ENCODE measurements at places on chromosomes 5 and 9.

DNA sequence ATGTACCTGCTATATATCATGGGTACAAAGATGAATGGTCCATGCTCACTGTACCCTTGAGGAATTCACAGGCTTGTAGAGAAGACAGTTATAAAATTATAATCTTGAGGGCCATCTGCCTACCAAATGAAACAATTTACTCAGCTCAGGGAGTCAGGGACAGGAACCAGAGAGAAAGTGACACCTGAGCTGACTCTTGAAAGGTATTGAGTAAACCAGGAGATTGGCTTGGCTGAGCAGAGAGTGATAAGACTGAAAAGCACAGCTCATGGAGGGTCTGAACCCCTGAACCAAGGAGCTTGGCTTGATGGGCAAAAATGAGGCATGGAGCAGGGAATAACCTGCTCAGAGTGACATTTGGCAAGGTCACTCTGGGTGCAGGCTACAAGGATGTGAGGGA, 147.3 kb downstream of the FAM114A2 start:
- no peak for DNase-seq

- DNase-seq, result no peak
Observed at GRCh38 chr5:107831612-107832395, 161.1 kb upstream of the EFNA5 start.

- DNase-seq, result no peak
Observed at GRCh38 chr9:77305622-77306400, 128.5 kb downstream of the VPS13A start.

DNA sequence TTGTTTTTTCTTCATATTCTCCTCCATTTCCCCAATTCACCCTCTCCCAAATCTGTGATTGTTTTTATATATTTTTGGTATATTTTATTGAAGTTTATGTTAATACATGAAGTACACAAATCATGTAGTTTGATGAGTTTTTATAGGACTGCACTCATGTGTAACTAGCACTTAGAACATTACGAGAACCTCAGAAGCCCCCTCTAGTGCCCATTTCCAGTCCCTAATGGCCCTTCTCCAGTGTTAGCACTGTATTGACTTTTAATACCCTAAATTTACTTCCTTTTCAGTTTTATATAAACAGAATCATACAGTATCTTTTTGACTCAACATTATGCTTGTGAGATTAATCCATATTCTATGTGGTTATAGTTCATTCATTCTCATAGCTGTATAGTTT, 18.5 kb upstream of the FKTN start:
- no peak for DNase-seq

DNA sequence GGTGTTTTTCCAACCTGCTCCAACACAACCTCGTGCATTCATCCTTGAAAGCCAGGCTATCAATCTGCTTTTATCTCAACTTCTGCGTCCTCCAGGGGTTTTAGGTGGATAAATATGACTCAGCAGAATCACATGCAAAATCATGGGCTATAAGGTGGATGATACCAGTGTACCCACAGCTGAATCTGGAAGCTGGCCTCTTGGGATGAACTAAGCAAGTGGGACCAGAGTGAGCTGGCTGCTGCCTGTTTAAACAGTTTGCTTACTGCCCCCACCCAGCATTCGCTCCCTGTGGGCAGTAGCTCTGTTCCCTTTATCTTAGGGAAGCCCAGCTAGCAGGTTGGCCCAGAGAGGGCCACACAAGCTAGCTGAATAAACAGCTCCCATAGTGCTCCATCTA, 194.0 kb downstream of the CRB2 start:
- no peak for DNase-seq

DNA sequence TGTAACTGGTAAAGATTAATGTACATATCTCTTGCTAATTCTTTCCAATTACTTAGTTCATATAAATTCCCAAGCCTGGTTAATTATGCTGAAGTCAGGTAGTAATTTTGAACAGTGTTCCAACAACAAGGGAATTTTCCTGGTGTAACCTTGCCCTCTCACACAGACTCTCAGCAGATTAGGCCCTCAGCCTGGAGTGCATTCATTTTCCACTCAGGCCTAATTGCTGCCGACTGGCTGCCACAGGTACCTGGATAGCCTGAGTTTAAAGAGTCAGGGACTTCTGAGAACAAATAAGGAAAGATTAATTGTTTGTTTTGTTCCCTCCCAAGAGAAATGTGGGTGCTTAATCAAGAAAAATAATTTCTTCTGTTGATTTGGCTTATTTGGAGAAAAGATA, 71.4 kb downstream of the PPIC start:
- no peak for DNase-seq

GRCh38 chr5:57117596-57117995, 56.3 kb upstream of the GPBP1 start:
- peak; percentile 15 for DNase-seq

GRCh38 chr9:110864011-110864410, 174.3 kb downstream of the LPAR1 start:
- no peak for DNase-seq

DNA sequence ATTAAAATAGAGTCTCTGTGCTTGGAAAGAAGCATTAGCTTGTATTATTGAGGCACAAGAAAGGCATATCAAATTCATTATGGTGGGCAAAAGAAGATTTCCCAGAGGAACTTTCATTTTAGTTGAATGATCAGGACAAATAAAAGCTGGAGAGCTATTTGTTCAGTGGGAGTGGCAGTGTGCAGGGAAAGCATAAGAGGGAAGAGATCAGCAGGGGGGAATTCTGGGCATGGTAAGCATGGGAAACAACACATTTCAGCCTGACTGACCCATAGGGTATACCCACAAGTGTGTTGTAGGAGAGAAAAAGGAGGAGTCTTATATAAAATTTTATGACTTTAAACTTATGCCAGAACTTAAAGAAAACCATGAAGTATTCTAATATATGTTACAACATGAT, 167.7 kb upstream of the RASA1 start:
- DNase-seq, result no peak

DNA sequence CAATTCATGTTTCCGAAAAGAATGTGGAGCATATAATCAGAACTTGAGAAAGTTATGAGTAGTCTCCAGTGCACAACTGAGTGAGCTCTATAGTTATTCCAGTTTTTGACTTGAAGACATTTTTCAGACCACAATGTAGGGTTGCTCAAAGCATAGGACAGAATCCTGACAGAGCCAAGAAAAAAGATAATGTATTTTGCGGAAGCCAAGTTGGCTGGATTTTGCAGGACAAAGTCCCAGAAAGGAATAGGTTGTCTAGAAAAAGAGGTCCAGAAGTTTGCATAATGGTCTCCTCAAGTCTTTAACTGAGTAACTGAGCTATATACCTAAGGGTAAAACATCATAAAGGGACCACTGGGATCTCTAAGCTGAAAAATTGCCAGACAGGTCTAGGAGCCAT, 1028.0 kb downstream of the TAF11L14 start:
- DNase-seq, result no peak

- DNase-seq, result no peak
Observed at GRCh38 chr5:44807269-44807668, 1.5 kb upstream of the MRPS30 start.

GRCh38 chr9:129131300-129132145, 20.3 kb downstream of the PTPA start:
- DNase-seq, result peak; percentile 76

- DNase-seq, result peak; percentile 18
Observed at GRCh38 chr9:93028448-93029006, 30.0 kb upstream of the SUSD3 start.

DNA sequence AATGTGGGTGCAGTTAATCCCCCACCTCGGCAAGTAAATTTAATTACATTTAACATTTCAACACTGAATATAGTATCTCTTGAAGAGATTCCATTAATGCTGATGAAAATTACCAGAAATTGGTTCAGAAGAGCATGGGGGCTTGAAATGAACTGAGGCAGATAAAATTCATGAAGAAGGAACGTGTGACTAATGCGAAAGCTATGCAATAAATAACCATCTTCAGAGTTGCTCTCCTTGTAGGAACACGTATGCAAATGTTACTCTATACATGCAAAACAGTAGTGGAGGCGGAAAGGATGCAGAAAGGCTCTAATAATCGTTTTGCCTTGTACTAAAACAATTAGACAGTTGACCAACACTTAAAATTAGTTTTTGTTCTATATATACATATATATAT, 320.2 kb downstream of the CTNND2 start:
- no peak for DNase-seq

GRCh38 chr9:108588246-108588645, 267.5 kb downstream of the ACTL7B start:
- DNase-seq, result no peak

- no peak for DNase-seq
Observed at GRCh38 chr9:72509635-72510034, 11.8 kb upstream of the TMC1 start.

DNA sequence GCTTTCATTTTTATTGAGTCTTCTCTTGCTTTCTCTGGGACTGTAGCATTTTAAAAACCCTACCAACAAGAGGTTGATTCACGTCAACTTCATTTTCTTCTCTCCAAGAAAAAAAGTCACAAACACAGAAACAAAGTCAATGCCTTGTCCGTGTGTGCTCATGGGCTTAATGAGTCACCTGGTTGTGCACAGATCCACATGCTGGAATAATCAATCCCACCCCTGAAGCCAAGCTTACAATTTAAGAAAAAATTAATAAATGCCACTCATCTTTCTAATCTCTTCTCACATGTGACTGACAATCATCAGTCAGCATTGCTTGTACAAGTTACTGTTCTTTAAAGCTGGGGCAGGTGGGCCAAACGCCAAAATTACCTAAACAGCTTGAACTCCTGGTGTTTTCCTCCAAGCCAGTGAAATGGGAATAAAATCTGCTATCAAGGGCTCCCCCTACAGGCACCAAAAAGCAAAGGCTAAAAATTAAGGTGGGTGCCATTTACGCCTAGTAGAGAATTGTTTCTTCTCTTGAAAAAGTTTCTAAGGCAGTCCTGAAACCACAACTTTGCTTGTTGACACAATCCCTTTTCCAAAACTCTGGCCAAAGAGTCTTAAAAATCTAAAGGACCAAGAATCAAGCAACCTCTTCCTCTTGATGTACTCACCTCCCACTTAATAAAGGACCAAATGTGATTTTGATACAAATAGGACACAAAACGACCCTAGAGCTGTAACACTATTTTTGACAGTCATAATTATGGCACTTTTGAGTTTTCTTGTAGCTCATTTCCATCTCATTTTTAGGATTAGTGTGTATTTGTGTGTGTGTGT, 21.3 kb downstream of the TRMO start:
- no peak for DNase-seq

GRCh38 chr9:123484130-123484529, 128.1 kb downstream of the CRB2 start:
- no peak for DNase-seq

DNA sequence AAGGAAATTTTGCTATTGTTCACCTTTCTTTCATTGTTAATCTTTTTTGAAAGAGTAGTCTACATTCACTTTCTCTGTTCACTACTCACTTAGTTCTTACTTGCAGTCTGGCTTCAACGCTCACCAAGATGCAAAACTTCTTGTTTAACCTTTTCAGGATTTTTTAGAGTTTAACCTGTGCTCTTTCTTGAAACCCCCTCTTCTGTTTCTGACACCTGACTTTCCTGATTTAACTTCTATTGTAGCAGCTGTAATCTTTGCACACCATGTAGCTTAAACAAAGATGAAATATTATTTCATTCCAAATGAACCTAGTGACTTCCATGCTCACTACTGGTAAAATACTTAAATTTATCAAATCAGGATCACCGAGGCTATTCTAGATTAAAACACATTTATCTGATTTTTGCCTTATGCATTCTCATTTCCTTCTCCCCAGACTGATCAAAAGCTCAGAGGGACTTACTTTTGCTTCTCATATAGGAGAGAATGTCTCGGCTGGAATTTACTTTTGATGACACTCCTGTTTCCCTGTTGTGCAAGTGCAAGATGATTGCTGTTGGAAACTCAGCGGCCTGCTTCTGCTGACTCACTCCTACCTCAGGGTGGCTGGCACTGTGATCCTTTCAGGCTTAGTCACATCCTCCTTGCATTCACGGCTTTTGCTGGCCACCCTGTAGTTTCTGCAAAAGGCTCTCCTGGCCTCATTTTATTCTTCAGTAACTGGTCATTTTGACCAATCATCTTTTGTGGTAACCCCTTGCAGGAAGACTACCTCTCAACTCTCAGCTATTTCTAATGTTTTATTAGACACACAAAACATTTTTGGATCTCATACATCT, 109.3 kb upstream of the IFNE start:
- DNase-seq, result peak; percentile 32

DNA sequence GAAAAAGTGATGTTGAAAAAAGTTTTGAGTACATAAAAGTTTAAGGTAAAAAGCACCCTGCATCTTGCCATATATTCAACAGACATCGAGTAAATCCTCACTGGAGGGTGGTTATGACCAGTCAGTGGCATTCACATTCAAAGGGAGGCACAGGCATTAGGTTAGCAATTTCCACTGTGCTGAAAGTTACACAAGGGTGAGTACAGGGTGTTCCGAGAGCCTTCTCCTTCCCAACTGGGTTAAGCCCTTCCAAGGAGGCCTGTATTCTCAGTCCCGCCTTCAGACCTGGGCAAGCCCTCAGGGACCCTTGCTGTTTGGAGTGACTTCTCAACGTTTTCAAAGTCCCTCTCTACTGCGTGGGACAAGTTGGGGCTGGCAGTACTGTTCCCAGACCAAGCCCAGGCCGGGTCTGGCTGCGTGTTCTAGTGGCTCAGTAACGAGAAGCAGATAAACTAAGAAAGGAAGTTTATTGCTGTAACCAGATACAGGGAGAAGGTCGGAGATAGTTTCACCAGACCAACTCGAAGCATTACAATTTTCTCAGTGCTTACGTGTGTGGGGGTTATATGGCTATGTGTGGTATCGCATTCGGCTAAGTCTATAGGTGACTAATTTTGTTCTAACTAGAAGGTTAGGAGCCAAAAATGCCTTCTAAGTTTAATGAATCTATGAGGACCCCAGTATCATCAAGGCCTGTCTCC, 13.0 kb upstream of the SETX start:
- no peak for DNase-seq

DNA sequence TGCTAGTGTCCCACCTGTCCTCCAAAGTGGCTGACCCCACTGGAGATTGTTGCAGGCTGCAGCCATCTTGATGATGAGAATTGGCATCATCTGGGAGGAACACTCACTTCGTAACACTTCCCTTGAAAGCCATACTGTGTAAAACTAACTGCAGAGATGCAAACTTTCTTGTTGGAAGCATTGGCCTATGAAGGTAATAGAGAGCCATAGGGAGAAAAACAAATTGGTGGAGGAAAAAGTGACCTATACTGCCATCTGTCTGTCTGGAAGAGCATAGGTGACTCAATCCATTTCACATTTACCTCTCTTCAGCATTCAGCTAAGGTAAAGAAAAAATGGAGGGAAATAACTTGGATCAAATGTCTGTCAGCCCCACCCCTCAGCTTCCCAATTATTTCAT, 473.4 kb downstream of the NTRK2 start:
- no peak for DNase-seq

GRCh38 chr5:150111122-150111521, 24.8 kb upstream of the CSF1R start:
- DNase-seq, result no peak

GRCh38 chr9:116181853-116182610, 28.4 kb downstream of the PAPPA start:
- DNase-seq, result no peak

- no peak for DNase-seq
Observed at GRCh38 chr5:68522863-68523262, 307.3 kb downstream of the PIK3R1 start.

All from stimulated activated CD4-positive, alpha-beta T cell treated with anti-CD3 and anti-CD28 coated beads, TNF-alpha, amount 100 ng/mL, for 4 hours (primary cell).